ENCODE measurements at places on chromosomes 3 and 15. TPM values are rescaled to one million over a fixed set of nuclear protein-coding genes. Genes with fewer than 3 reads are reported as not detected.

Gene SLC12A1
- total RNA-seq = not detected

- no peak for DNase-seq
These were observed 32.0 kb upstream of the GALNT15 start for GRCh38 chr3:16142350-16143025.

Gene CCDC54
- not detected for total RNA-seq

Gene DUOXA2
- total RNA-seq = not detected

DNA sequence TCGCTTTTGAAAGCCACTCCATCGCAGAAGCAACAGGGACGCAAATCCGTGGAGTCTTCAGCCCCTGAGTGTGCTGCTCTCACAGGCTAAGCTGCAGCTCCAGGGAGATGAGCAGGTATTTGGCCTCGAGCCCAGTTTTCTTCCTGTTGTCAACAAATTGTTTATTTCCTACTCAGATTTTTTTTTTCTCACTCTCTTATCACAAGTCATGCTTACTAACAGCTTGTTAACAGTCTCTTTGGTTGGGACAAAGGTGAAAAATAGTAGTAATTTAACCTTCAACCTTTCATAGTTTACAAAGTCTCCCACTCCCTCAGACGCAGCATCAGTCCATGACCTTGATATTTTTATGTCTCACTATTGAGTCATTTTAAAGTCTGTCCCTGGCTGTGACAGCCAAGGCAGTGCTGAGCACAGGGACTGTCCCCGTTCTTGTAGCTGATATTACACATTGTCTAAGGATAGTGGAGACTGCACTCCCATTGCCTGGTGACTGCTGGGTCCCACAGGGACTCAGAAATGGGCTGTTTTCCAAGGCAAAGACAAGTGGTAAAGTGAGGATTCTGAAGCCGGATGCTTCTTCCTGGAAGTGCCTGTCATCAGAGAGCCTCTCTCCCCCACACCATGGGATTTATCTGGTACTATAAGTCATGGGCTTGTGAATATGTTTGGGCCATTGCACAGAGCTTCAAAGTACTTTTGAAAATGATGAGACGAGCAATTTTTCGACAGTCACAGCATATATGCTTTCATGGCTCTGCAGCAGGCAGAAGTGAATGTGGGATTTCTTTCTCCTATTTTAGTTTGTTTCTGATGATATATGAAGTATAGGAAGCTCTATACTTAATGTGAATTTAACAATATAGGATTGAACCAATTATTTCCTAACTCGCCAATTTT, 59.8 kb upstream of the UNC13C start:
- DNase-seq = no peak
